ENCODE measurements at places on chromosomes 4 and X. TPM values are rescaled to one million over a fixed set of nuclear protein-coding genes. Genes with fewer than 3 reads are reported as not detected.

DNA sequence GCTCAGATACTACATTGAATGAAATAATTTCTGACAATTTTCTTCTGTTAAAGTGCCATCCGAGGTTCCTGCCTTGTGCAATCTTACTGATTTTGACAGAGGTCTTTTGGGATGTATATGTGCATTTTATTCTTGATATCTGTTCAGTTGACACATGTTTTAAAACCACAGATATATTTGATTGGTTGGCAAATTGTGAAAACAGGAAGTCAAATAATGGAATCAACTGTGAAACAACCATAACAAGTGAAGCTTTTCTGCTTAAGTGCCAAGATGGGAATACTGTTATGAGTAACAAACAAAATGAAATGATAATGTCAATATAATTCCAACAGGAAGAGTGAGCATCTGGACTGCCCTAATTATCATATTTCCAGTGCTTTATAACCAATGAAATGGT, 84.9 kb upstream of the TET2 start:
- DNase-seq = no peak

DNA sequence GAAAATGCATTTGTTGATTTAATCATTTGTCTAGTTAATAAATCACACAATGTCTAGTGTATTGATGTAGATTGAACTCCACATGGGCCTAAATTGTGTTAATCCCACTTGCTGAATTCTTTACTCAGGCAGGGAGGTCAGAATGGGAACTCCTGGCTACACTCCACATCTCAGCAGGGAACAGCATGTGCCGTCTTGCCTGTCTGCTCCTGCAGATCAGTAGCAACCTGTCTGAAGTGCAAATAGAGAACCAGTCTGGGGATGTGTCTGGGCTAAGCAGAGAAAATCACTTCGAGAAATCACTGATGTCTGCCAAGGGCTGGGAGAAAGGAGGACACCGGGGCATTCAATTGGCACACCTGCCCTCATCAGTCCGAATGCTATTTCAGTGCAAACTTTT, 16.5 kb upstream of the MXRA5 start:
- no peak for DNase-seq

- DNase-seq = no peak
Observed at GRCh38 chr4:142813388-142813787, 32.7 kb downstream of the INPP4B start.

DNA sequence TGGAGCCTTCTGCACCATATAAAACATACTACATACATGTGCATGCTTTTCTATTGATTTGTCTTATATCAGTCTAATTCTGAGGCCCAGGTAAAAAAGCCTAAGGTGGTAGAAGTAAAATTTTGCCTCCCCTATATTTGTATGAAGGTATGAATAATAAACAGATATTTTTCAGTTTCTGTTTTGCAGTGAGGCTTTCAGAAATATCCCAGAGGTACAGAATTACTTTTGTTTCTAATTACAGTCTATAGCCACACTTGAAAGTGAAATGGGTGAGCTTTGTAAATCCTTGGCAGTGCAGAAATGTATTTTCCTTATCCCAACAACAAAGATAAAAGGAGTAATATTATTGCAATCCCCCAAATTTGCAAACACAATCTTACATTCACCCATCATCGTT, 59.5 kb downstream of the DDX60 start:
- DNase-seq = no peak

GRCh38 chrX:24767557-24767956, 73.8 kb downstream of the POLA1 start:
- no peak for DNase-seq

- DNase-seq = no peak
Observed at GRCh38 chr4:25060241-25060962, 29.7 kb upstream of the LGI2 start.

GRCh38 chrX:1273896-1274295, 5.3 kb downstream of the CSF2RA start:
- DNase-seq = no peak

GRCh38 chrX:72475338-72475737, 97.3 kb downstream of the HDAC8 start:
- no peak for DNase-seq

DNA sequence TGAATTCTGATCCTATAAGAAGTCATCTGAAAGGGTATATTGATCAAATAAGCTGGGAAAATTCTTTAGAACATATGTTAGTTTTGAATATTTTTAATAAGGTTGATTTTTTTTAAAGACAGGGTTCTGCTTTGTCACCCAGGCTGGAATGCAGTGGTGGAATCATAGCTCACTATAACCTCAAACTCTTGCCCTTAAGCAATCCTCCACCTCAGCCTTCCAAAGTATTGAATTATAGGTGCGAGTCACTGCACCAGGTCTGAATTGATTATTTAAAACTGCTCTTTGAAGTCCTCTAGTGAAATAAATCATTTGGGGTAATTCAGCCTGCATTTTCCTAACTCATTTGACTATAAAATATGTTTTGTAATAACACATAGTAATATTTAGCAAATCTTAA, 812.3 kb downstream of the PDHA2 start:
- no peak for DNase-seq

The MAGEC3 gene
- not detected for total RNA-seq

The DUSP21 gene
- not detected for total RNA-seq

The TASL gene
- 0.22 TPM for total RNA-seq

The XAGE2 gene
- total RNA-seq = not detected
